ENCODE measurements at places on chromosomes 7 and 10. TPM values are rescaled to one million over a fixed set of nuclear protein-coding genes. Genes with fewer than 3 reads are reported as not detected.

The VWA2 gene
- 0.62 TPM for total RNA-seq

The PTPRZ1 gene
- 8.8 TPM for total RNA-seq

The FLNC gene
- 11.7 TPM for total RNA-seq

The CNNM1 gene
- not detected for total RNA-seq

The ABCB1 gene
- total RNA-seq = 21.0 TPM

The ST8SIA6 gene
- total RNA-seq = 2.5 TPM

The GHRHR gene
- 1.2 TPM for total RNA-seq

Data from sciatic nerve (tissue), 2 donors.